Glomerular endothelial cell (primary cell): ENCODE measurements at places on chromosomes 2 and 18. TPM values are rescaled to one million over a fixed set of nuclear protein-coding genes. Genes with fewer than 3 reads are reported as not detected.

DNA sequence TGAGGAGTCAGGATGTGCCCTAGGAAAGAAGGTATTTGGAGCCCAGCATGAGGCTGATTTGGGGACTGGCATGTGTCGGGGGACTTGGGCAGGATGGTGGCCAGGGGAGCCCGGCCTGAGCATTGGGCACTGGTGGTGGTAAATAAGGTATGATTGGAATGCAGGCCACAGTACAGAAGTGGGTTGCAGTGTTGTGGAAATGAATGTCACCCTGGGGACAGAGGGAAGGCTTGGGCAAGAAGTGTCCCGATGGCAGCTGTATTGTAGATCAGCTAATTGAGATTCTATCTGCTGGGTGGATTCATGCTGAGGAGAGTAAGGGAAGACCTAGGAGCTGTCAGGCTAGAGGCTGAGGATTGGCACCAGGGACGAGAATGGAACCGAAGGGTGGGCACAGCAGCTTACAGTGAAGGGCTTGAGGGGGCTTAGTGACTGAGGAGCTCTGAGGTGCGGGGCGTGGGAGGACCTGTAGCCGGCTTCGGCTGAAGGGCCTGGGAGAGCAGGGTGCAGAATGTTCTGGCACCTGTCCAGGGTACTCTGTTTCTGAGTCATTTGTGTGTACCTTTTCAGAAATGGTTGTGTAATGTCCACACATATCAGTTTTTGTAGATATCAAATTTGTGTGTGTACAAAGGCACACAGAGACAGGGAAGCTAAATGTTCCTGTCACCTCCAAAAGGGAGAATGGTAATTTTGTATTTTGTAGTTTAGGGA, 170.2 kb downstream of the PRKCE start:
- no peak for DNase-seq

DPP10 gene
- total RNA-seq = not detected in 2 replicates

DNA sequence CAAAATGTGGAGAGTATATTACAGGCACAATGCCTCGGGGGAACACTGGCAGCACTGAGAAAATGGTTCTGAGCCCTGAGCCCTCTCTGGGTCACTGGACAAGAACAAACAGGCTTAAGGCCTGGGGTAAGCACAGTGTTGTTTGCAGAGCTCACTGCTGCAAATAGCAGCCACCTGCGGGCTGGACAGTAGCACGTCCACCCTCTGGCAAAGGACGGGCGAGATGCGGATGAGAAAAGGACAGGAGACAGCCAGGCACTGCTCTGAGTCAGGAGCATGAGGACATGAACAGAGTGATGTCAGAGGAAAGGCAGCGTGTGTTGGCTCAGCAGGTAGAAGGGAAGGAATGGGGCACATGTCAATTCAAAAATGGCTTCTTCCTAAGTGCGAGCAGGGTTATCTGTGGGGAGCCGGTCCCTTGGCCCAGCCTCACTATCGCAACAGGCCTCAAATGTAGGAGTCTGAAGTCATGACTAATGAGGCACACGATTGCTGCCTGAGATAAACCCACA, 25.9 kb upstream of the NEB start:
- no peak for DNase-seq

- no peak for DNase-seq
Measured at GRCh38 chr18:48342125-48342524, 67.1 kb downstream of the ZBTB7C start.

DNA sequence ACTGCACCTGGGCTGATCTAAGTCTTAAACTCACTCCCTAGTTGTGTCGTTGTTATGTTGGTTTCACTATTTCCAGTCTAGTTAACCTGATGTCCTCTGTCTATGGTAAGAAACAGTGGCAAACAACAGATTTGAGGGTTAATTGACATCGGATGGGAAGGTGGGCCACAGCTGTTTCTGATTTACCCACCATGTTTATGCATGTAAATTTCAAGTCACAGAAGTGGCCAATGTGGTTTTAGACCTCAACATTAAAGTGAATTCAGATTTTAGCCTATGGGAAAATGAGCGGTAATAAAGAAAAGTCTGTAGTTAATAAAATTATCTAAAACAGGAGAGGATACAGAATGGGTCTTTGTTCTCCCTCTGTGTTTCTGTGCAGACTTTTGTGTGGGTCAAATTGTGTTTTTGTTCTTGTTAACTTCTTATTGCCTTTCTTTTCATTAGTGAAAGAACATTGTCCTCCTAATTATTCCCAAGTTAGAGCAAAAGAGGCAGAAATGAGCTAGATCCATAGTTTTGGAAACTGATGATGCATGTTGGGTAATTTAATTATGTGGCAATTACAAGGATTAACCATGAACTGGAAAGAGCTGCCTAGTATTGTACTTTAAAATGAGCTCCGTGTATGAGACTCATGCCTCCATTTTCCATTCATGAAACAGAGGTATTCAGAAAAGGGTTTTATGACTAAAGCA, 83.2 kb downstream of the LAMA3 start:
- DNase-seq = no peak

MC4R gene
- total RNA-seq = not detected in 2 replicates

DNA sequence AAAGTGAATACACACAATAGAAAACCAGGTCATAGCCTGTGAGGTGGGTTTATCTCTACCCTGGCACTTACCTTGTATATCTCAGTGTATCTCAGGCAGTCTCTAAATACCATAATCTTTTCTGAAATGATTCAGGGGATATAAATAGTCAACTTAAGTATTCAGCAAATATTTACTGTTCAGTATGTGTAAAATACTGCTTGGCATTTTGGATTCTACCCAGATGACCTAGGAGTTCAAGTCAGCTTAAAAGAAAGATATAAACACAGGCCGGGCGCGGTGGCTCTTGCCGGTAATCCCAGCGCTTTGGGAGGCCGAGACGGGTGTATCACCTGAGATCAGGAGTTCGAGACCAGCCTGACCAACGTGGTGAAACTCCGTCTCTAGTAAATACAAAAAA, 23.8 kb downstream of the GRHL1 start:
- DNase-seq = no peak

GRCh38 chr2:3522961-3523421, 3.7 kb upstream of the ADI1 start:
- DNase-seq = no peak

DNA sequence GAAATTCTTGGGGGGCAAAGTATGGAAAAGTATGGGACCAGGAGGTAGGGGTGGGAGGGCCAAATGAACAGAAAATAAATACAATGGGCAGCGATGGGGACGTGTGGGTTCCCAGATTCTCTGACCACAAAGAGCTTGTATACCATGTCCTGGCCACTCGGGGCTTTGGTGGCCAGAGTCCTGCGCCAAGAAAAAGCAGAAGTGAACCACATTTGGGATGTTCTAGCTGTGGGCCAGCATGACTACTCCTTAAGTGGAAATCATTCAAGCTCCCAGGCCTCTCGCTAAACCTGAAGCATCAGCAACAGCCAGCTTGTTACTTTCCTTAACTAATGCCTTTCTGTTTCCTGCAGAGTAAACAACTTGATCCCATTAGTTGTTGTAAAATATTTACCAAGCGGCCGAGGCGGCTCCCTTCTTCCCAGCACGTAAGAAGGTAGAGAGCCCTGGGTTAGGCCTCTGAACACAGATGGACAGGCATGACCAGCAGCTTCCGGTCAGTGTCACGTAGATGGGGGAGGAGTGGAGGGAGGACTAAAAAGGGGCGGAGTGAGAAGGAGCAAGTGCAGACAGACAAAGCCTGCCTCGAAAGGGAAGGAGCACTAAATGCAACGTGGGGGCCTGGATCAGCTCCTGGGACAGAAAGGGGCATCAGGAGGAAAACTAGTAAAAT, 88.2 kb downstream of the GALNT14 start:
- no peak for DNase-seq

DNA sequence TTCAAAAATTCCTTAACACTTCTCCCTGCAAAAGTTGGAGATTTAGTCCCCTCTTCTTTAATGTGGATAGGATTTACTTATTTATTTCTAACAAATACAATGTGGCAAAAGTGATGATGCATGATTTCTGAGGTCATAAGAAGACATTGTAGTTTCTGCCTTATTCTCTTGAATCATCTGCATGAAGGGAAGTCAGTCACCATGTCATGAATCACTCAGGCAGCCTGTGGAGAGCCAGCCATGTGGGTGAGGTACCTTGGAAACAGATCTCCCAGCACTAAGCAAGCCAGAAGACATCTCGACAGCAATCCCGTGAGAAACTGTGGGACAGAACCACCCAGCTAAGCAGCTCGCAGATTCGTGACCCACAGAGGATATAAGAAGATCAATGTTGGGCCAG, 2.7 kb upstream of the ZC3H8 start:
- DNase-seq = no peak

MYO5B gene
- total RNA-seq = 1.8 and 11.2 TPM in 2 replicates

NOL4 gene
- 0.05 TPM in 1 of 2 replicates, not detected in the other for total RNA-seq

STPG4 gene
- total RNA-seq = not detected in 2 replicates

- DNase-seq = no peak
Measured at GRCh38 chr2:39530411-39530866, 93.4 kb upstream of the MAP4K3 start.

GRCh38 chr2:201135386-201135785, 19.4 kb downstream of the CFLAR start:
- DNase-seq = no peak

- no peak for DNase-seq
Measured at GRCh38 chr2:76667821-76668271, 854.3 kb downstream of the LRRTM4 start.
